Stimulated activated CD4-positive, alpha-beta T cell treated with anti-CD3 and anti-CD28 coated beads, Interleukin-12 subunit alpha, Interleukin-12 subunit beta, amount 100 ng/mL, for 48 hours (primary cell): ENCODE measurements at places on chromosomes 4 and X.

DNA sequence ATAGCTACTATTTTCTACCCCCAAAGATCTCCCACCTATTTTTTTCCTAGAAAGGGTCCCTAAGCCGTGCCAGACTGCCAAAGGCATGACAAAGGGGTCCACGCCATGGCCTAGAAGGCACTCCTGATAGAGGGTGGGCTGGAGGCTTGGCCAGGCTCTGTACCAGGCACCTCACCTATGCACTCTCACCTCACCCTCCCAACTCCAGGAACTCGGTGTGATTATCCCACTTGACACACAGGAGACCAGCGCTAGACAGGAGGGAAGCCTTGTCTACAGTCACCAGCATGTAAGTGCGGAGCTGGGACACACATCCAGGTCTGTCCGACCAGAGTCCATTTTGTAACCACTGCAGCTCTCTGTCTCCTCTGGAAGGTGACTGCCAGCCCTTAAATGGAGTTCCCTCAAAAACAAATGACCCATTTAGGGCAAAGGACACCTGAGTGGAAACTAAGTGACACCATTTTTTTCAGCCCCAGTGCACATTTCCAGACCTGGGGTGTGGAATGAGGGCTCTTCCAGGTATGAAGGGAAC, 106.4 kb downstream of the RTL5 start:
- no peak for DNase-seq

DNA sequence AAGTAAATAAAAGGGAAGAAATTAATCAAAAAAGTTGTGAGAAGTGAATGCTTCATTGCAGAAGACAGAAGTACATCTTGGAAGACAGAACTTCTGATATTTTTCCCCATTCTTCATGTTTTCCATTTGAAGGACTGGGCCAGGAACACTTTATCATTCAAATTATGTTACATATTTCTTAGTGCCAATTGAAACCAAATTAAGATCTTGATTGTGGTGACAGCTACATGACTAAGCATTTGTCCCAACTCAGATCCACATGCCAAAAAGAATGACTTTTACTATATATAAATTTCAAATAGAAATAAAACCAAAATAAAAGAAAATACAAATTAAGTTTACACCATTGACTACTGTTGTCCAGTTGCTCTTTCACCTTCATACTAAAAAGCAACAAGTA, 14.0 kb upstream of the FGF5 start:
- DNase-seq = no peak

GRCh38 chrX:72340041-72340440, 34.3 kb upstream of the CITED1 start:
- no peak for DNase-seq

DNA sequence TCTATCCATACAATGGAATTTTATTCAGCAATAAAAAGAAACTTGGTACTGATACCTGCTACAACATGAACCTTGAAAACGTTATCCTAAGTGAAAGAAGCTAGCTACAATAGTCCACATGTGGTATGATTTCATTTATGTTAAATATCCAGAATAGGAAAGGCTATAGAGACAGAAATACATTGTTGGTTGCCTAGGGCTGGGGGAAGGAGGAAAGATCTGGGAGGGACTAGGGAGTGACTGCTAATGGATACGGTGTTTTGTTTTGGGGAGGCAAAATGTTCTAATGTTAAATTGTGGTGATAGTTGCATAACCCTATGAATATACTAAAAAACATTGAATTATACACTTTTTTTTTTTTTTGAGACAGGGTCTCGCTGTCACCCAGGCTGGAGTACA, 141.1 kb upstream of the ARX start:
- no peak for DNase-seq

- no peak for DNase-seq
Observed at GRCh38 chrX:2383735-2384134, 117.0 kb downstream of the DHRSX start.

DNA sequence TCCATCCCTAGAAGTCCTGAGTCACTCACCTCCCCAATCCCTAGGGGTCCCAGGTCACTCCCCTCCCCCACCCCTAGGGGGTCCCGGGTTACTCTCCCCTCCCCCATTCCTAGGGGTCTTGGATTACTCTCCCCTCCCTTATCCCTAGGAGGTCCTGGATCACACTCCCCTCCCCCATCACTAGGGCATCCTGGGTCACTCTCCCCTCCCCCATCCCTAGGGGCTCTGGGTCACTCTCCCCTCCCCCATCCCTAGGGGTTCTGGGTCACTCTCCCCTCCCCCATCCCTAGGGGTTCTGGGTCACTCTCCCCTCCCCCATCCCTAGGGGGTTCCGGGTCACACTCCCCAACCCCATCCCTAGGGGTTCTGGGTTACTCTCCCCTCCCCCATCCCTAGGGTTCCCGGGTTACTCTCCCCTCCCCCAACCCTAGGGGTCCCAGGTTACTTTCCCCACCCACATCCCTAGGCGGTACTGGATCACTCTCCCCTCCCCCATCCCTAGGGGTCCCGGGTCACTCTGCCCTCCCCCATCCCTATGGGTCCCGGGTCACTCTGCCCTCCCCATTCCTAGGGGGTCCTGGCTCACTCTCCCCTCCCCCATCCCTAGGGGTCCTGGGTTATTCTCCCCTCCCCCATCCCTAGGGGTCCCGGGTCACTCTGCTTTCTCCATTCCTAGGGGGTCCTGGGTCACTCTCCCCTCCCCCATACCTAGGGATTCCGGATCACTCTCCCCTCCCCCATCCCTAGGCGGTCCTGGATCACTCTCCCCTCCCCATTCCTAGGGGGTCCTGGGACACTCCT, 2.1 kb downstream of the ASMTL start:
- DNase-seq = no peak

- no peak for DNase-seq
Observed at GRCh38 chr4:1115528-1116293, 2.3 kb upstream of the RNF212 start.

GRCh38 chr4:145044341-145044740, 53.7 kb downstream of the ANAPC10 start:
- DNase-seq = no peak

GRCh38 chr4:86755388-86755787, 93.8 kb downstream of the SLC10A6 start:
- no peak for DNase-seq

DNA sequence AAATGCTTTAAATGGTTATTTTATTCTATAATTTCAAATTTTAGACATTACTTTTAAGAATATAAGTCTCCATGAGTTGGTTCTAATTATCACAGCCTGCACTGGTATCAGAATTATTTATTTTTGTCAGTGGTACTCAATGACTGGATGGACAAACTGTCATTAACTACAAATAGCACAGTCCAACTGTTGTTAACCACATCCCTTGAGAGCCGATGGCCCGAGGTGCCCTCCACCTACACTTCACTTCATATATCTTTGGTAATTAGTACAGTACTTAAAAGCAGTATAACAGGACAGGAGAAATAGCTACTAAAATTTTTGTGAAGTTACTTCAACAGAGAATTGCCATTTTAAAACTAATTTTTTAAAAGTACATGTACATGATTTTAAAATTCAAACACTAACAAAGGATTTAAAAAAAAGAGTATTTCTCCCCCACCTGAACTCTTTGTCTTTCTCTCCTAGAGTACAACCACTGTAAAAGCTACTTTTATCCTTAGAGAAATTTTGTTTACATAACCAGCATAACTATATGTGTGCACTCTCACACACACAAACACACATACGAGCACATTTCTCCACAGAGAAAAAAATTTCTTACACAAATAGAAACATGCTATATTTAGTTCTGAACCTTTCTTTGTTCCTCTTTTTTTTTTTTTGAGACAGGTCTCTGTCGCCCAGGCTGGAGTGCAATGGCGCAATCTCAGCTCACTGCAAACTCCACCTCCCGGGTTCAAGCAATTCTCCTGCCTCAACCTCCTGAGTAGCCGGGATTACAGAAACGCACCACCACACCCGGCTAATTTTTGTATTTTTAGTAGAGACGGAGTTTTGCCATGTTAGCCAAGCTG, 6.5 kb downstream of the TIFA start:
- DNase-seq = no peak

DNA sequence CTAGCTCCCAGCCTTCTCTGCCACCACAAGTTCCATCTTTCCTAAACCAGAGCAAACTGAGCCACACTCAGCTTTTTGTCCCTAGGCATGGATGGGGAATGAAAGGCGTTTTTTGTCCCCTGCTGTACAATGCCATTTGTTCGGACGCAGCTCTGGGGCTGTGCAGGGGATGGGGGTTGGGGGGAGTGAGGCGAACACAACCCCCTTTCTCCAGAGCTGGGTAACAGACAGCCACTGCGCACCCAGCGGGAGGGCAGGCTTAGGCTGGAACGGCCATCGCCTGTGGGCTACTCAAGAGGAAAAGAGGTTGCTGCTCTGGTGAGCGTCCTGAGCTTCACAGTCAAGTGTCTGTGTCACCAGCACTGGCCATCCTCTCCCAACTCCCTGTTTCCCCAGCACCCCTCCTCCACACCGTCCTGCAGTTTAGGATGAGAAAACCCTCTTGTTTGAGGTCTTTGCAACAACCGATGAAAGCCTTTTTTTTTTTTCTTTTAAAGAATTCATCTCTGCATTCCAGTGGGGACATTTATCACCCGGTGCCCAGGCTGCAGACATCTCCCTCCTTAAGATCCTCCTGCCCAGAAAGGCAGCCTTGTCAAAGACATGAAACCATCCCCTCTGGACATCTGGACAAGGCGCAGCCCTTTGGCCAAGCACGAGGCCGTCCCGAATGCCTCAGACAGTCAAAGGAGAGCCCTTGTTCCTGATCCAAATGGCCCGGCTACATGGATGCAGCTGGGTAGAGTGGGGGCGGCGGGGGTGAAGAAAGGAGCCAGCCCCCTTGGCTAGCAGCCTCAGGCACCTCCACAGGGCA, 419.6 kb downstream of the BCOR start:
- DNase-seq = no peak

DNA sequence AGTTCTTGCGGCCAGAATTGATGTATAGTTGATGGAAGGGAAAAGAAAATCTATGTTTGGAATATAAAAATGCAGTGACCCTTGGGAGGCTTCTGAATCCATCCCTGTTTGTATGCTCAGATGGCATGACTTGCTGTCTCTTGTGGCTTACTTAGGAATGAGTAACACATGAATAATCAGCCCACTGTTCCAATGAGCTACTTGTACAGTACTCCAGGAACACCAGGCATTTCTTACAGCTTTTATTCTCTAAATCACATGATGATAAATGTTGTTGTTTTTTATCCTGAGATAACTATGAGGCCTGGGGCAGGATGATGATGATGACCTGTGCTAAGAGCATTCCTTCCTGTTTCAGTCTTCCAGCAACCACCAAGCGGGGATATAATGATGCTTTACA, 18.9 kb downstream of the TMPRSS11E start:
- no peak for DNase-seq

DNA sequence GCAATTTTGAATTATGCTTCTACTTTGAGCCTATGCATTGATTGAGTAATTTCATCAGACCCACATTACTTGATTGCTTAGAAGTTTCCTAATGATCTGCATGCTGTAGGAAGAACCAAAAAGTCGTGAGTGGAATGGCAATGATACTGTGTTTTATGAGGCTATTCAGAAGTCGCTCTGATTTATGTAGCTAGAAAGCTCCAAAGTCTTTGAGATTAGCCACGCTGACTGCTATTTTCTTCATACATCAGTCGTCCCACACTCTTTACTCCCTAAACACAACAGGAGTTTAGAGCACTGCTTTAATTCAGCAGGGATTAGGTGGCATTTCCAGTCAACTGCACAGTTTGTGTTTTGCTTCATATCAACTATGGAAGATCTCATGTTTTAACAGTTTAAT, 4.1 kb downstream of the GRID2 start:
- no peak for DNase-seq

DNA sequence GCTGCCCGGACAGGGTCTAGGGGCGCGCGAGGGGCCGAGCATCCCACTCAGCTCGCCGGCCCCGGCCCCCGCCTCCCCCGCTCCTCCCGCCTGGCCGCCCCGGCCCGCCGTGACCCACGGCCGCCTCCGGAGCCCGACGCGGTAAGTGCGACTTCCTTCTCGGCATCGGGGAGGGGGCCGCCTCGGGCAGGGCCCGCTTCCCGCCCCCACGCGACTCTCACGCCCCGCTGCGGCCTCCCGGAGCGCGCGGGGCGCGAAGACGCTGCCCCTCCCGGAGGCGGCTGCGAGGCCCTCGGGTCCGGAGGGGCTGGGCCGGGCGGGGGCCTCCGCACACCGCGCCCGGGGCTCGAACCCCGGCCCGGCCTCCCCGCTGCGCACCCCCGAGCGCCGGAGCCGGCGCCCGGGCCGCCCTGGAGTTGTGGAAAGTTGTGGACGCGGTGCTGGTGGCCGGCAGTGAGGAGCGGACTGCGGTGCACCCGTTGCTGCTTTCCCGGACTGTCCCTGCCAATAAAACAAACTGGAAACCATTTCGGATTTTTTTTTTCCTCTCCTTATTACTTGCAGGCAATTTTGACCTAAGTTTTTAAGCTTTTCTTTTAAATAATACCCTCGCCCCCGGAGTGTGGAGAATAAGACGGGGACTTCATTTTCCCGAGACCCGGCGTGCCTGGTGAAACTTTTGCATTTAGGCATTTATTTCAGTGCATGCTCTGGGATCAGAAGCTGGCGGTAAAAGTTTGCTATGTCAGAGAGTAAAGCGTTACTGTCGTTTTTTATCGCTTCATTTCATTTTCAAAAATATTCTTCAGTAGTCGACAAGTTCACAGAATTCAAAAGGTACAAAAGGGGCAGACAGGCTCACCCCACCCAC, 13.0 kb upstream of the TMEM156 start:
- DNase-seq = no peak

GRCh38 chrX:97397371-97397770, 513.7 kb downstream of the RPA4 start:
- no peak for DNase-seq

DNA sequence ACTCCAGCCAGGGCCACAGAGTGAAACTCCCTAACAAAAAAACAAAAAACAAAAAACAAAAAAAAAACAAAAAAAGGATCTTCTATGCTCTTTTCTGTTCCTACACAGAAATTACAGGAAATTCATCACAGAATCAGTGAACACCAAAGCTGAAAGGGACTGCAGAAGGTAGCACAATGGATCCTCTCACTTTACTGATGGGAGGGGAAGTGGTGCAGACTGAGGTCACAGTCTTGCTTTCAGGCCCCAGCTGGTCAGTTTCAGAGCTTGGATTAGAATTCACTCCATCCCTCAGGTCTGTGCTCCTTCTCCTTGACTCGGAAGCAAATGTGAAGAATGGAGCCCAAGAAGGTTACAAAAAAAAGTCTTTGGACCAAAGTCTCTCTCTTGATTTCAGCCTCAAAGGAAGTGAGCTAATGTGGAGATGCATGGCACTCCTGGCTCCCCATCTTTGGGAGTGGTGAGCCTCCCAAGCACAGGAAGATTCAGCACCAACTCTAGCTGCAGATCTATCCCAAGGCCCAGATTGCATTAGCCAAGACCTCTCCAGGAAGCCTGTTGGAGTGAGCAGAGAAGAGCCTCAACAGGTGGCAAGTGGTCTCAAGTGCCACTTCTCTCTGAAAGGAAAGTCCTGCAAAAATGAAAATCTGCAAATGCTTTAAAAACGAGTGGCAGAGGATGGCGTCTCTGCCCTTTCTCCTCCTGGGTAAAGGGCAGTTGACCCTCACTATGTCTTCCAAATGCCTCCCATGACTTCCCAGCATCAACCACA, 176.0 kb downstream of the MAML3 start:
- DNase-seq = no peak

- DNase-seq = no peak
Observed at GRCh38 chr4:146458594-146458993, 63.1 kb downstream of the SLC10A7 start.
